ENCODE measurements at places on chromosomes 6 and 20.

DNA sequence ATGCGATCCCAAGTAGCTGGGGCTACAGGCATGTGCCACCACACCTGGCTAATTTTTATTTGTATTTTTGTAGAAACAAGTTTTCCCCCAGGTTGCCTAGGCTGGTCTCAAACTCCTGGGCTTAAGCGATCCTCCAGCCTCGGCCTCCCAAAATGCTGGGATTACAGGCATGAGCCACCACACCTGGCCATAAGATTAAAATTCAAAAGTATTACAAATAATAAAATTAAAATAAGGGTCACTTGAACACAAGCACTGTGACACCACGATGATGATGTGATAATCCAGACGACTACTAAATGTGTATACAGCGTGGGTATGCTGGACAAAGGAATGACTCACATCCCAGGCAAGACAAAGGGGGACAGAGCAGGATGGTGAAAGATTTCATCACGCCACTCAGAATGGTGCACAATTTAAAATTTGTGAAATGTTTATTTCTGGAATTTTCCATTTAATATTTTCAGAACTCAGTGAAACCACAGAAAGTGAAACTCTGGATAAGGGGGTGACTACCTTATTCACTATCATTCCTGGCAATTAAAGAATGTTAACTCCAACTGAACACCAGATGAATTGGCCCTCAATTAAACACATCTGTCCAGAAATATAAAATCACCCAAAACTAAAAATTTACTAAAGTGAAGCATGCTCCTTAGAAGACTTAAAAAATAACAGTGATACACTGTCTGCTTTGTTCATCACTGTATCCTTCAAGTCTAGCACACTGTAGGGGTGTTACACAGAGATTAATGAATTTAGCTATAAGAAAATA lies 13.1 kb downstream of the B4GALT5 start:
- DNase-seq: peak; percentile 24

GRCh38 chr6:116268589-116269293 lies 11.0 kb downstream of the TSPYL1 start:
- no peak for DNase-seq

GRCh38 chr6:3911614-3912336 lies 62.6 kb downstream of the FAM50B start:
- no peak for DNase-seq

GRCh38 chr6:2876210-2877056 lies 26.7 kb downstream of the SERPINB9 start:
- no peak for DNase-seq

DNA sequence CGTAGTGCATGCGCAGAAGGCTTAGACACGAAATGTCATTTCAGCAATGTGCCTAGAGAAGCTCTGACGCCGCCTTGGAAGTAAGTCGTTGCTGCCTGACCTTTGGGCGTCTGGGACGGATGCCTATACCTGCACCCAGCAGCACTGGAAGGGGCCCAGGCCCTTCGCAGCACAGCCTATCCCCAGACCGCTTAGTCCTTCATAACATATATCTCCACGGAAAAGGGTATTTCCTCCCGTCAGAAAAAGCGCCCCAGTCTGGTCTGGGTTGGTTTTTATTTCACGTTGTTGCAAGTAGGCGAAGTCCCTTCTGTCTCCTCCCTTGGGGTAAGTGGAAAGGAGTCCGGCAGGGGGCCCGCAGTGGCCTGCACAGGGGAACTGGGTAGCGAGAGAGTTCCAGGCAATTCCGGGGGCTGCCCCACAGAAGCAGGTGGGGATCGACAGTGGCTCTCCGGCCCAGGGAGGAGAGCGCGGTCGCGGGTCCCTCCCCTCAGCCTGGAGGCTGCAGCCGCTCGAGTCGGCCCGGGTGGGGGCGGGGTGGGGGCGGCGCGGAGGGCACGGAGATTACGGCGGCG lies 559 bp upstream of the EYA4 start:
- DNase-seq: no peak

DNA sequence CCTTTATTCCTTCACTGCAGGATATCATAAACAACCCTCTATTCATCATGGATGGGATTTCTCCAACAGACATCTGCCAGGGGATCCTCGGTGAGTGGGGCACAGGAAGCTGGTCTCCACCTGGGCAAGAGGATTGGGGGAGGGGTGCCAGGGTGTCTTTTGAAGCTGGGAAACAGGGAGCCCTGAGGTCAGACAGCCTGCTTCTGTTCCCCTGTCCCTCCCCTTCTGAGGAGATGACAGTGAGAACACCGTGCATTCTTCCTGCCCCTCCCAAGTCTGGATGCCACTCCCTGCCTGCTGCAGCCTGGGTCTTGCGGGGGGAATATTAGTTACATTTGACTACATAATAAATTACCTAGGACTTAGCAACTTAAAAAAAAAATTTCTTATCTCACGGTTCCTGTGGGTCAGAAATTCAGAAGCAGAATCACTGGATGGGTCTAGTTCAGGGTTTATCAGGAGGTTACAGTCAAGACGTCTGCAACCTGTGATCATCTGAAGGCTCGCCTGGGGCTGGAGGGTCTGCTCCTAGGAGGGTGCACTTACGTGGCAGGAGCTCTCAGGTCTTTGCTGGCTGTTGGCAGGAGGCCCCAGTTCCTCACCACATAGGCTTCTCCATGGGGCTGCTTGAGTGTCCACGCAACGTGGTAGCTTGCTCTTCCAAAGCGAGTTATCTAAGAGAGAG lies 11.4 kb downstream of the CAPN11 start:
- no peak for DNase-seq

- DNase-seq: no peak
Measured at GRCh38 chr6:158754738-158755137, 64.4 kb downstream of the EZR start.

- no peak for DNase-seq
Measured at GRCh38 chr6:57267586-57268293, 45.6 kb upstream of the RAB23 start.

DNA sequence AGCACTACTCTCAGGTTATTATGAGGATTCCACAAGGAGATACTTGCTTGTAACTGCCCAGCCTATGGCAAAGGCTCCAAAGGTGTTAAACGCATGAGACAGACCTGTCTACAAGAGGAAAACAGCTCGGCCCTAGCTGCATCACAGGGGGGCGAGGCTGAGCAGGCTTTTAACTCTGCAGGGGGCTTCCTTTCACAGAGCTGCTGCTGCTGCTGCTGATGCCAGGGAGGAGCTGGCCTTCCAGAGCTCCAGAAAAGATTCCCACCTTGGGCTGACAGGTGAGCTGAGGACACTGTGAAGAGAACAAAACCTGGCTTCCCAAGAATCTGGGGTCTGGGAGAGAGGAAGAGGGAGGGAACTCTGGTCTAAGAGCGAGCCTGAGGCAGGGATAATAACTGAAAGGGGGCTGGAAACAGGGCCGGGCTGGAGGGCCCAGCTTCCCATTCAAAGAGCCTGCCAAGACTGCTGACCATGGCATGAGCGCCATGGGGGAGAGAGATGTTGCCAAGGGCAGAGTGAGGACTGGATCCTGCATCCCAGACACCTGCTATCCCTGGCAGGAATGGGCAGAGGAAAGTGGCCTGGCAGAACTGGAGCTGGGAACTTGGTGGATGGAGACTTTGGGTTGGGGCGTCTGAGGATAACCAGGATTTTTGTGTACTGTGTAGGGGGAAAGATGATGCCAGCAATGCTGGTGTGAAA lies 211.1 kb upstream of the LRFN2 start:
- DNase-seq: no peak

DNA sequence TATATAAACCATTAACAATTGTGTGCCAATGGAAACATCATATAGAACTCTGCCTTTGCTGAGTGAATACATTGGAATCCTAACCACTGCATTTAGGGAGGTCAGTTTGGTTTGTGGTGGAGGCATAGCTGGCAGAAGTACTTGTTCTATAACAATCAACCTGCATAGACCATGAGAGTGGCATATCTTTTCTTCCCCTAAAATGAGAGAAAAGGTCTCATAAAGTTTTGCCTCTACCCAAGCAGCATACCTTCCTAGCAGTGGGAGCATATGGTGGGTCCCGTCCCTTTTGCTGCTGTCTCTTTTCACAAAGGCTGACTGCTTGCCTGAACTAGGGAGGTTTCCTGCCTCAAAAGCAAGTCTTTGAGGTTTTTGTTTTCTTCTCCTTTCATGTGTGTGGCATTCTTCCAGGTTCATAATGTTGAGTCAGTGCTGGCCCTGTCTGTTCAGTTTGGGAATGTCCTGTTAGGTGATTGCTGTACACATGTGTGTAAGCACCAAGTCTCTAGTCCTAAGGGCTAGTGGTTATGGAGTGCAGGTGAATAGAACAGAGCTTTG lies 61.2 kb upstream of the SUPT3H start:
- no peak for DNase-seq

- no peak for DNase-seq
Measured at GRCh38 chr6:106670236-106670635, 40.9 kb downstream of the QRSL1 start.

DNA sequence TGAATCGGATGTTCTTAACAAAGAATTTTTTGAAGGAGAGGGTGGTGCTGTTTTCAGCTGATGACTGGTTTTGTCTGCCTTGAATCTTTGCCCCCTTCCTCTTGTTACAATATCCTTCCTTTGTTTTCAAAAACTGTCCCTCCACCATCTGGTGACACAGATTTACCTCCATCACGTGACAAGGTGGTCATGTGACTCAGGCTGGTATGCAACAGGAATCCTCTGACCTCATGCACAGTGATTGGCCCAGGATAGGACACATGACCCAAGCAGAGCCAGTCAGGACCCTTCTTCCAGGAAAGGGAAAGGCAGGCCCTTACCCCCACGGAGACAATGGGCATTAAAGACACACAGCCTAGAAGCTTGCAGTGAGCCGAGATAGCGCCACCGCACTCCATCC lies 84.7 kb upstream of the MC3R start:
- no peak for DNase-seq

DNA sequence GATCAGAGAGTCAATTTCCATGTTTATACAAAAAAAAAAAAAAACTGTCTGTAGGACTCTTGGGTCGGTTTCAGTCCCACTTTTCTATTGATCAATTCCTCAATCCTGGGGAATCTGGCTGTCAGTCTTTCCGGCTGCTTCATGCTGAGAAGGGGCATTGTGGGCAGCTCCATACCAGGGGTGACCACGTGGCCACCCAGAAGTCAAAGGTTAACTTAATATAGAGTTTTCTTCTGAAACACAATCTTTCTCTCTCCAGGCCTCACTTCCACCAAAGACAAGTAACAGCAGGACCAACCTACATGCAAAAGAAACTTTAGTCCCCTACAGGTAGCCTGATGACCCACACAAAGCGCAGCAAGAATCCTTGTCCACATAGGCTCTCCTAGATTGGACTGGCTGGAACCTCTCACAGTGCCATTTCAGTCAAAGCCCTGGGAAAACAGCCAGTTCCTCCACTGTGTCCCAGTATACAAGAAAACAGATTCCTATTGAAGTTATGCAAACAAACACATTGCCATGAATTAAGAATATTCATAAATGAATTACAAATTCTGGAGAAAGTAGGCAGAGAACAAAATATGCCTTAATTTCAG lies 18.5 kb upstream of the SERPINB9 start:
- no peak for DNase-seq

DNA sequence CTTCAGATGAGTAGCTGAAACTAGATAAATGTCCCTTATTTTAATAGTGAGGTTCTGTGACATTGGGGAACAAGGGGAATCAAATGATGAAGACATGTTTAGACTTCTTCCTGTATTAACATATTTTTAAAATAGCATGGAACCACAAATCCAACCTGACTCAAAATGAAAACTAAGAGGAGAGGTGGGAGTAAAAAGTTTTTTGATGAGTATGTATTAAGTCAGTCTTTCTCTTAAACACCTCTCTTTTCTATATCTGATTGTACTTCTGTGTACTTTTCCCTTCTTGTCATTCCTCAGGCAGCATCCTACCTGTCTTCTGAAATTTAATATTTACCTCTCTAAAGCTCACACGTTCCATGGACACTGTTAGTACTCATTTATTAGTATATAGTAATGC lies 8.7 kb upstream of the SDHAF4 start:
- no peak for DNase-seq

- no peak for DNase-seq
Measured at GRCh38 chr6:57198926-57199636, 23.0 kb downstream of the RAB23 start.

GRCh38 chr6:50825375-50826036 lies 6.8 kb downstream of the TFAP2B start:
- no peak for DNase-seq

DNA sequence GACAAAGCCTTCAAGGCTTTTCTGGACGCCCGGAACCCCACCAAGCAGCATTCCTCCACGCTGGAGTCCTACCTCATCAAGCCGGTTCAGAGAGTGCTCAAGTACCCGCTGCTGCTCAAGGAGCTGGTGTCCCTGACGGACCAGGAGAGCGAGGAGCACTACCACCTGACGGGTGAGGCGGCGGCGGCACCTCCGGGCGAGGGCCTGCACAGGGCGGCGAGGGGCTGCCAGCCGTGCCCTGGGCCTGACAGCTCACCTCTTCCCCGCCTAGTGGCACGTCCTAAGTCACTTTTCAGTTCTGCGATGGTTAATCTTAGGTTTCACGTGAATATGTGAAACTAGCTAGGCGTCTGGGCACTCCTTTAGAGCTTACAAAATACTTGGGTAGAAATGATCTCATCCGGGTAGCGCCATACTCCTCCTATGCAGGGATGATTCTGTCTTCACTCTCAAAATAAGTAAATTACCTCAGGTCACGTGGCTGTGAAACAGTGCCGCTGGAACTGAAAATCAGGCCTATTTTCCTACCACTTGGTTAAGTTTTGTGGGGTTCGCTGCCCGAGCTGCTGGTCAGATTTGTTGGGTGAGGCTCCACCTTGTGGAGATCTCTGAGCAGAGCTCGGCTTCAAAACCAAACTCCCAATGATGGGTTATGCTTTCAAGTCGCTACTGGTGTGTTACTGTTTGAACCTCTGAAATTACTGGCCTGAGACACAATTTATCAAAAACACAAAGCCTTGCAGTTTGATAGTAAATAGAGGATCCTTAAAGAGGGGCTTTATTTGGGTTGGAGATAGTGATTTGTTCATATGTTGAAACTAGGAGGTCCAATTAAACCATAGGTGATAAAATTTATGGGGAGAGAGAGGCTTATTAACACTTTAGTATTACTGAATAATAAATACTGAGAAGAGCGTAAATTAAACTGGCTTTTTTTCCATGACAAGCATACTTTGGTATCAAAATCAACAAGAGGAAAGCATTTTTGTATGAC lies 15.5 kb upstream of the CLDN20 start:
- peak; percentile 29 for DNase-seq

DNA sequence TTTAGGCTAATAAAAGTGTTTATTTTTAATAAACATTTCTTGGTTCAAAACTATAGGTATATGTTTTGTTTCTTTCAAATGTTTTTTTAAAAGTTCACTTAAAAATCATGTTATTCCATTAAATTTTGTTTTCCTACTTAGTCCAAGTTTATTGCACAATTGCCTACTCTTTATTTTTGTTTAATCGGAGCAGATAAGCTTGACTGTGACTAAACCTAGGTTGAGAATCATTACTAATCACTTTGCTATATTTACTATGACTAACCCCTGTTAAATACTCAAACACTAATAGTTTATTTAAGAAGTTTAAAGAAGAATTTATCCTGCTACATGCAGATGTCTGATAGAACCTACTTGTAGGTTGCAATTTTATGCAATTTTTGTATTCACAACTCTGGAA lies 18.8 kb downstream of the MAP3K4 start:
- DNase-seq: no peak

GRCh38 chr6:161755080-161755479 lies 481.2 kb upstream of the AGPAT4 start:
- DNase-seq: no peak

- no peak for DNase-seq
Measured at GRCh38 chr6:163538331-163538730, 123.8 kb downstream of the QKI start.
